Heart left ventricle (tissue), 16 donors: ENCODE measurements at places on chromosomes 12 and 14. TPM values are rescaled to one million over a fixed set of nuclear protein-coding genes. Genes with fewer than 3 reads are reported as not detected.

- no peaks in the 10 kb centered on the region for H3K36me3 ChIP-seq
- H3K4me3 ChIP-seq: no peak overlapping the region
- no peaks in the 10 kb centered on the region for H3K4me1 ChIP-seq
- DNase-seq: no peak
- no peaks in the 10 kb centered on the region for H3K27me3 ChIP-seq
- no peak overlapping the region for H3K27ac ChIP-seq
Observed at GRCh38 chr12:39235990-39236767, 206.7 kb downstream of the KIF21A start.

DNA sequence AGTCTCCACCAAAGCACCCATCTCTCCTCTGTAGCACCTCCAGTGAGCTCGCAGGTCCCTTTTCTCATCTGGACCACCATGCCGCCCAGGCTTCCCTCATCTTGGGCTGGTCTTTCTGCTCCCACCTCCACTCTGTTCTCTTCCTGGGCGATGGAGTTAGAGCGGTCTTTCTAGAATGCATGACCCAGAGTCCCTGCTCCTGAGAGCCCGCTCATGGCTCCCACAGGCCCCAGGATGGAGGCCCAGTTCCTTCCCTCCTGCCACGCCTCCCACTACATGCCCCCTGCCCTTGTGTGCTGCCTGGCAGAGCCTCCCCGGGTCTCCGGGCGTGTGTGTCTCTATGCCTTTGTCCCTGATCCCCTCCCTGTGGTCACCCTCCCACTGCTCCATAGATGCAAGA is 100.7 kb upstream of the RTL1 start:
- H3K4me1 ChIP-seq: no peaks in the 10 kb centered on the region
- no peaks in the 10 kb centered on the region for H3K36me3 ChIP-seq
- DNase-seq: no peak
- no peak overlapping the region for H3K4me3 ChIP-seq

Gene HOTAIR
- not detected for total RNA-seq

- no peak for DNase-seq
- no peaks in the 10 kb centered on the region for H3K27me3 ChIP-seq
- H3K27ac ChIP-seq: no peak overlapping the region
- H3K4me1 ChIP-seq: no peaks in the 10 kb centered on the region
- no peak overlapping the region for H3K4me3 ChIP-seq
Observed at GRCh38 chr12:61781021-61781581, 479.1 kb upstream of the USP15 start.
